ENCODE measurements at places on chromosomes 1 and 21.

- DNase-seq = no peak
These were observed 52.5 kb upstream of the RIPK4 start for GRCh38 chr21:41819236-41819855.

DNA sequence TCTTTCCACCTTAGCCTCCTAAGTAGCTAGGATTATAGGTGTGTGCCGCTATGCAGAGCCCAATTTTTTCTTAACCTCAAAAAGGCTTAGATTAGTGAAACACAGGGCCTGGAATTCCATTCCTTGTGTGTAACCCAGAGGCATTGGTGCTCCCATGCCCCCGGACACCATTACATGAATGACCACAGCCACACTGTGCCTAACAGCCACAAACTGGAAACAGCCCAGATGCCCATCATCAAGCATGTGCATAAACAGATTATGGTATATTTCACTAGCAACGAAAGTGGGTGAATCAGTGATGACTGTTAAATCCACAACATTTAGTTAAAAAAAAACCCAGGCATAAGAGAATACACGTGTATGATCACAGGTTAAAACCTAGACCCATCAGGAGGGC is 24.4 kb downstream of the ADAM30 start:
- DNase-seq = no peak

GRCh38 chr21:28066076-28066475 is 926.6 kb downstream of the LTN1 start:
- DNase-seq = no peak

GRCh38 chr1:243409284-243409683 is 153.4 kb downstream of the SDCCAG8 start:
- DNase-seq = no peak

- DNase-seq = no peak
These were observed 12.0 kb upstream of the PRELP start for GRCh38 chr1:203463469-203464062.

- no peak for DNase-seq
These were observed 12.8 kb upstream of the CYP2J2 start for GRCh38 chr1:59939393-59939792.

- no peak for DNase-seq
These were observed 15.6 kb upstream of the ZNF669 start for GRCh38 chr1:247119600-247120407.

GRCh38 chr1:79122521-79122920 is 116.0 kb upstream of the ADGRL4 start:
- DNase-seq = no peak

DNA sequence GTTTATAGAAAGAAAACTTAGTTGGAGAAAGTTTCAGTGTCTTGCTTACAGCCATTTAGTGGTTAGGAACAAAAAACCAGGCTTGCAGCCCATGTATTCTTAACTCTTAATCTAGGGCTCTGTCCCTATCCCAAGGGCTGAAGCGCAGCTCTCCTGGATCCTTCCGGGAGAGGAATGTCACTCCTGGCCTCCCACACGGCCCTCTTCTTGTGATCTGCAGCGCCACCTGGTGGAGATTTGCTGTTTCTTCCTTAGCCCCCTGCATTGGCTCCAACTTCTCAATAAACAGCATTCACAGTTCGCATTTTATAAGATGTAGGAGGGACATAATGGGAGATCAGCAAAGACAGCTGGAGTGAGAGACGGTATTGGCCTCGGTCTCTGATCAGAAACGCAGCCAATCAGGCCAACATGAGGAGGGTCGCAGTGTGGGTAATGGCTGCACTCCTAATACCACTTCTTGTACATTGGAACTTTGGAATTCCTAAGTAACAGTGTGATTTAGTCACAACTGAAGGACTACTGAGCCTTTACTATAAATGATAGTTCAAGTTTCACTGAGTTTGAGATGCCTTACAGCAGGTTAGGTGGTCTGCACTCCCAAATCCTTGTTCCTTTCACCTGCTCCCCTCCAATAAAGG is 283.4 kb downstream of the ASTN1 start:
- DNase-seq = peak; percentile 88

- no peak for DNase-seq
These were observed 48.1 kb downstream of the ABCG1 start for GRCh38 chr21:42266971-42267556.

DNA sequence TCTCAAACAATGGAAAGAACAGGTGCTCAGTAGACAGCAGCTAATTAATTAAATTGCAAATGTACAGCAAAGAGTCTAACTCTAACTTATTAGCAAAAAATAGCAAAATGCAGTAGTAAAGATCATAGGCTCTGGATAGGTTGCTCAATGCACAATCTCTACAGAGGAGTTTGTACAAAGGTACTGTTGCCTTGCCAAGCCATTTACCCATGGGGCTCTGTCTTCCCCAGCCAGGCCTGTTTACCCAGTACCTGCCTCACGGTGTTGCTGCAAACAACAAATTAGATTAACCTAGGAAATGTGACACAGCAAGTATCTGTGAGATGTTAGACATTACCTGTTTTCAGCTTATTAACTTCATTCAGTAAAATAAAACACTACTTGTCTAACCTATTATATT is 222.0 kb downstream of the DENND1B start:
- DNase-seq = no peak

GRCh38 chr1:39845569-39846566 is 37.4 kb downstream of the TRIT1 start:
- DNase-seq = peak; percentile 46

- DNase-seq = no peak
These were observed 392.5 kb upstream of the PTBP2 start for GRCh38 chr1:96329121-96329520.

GRCh38 chr1:228416217-228416933 is at the start of gene TRIM17:
TRIM17 (minus strand) TSS chr1:228416861; CDS start chr1:228415072, 1,789 bp downstream.
- no peak for DNase-seq

DNA sequence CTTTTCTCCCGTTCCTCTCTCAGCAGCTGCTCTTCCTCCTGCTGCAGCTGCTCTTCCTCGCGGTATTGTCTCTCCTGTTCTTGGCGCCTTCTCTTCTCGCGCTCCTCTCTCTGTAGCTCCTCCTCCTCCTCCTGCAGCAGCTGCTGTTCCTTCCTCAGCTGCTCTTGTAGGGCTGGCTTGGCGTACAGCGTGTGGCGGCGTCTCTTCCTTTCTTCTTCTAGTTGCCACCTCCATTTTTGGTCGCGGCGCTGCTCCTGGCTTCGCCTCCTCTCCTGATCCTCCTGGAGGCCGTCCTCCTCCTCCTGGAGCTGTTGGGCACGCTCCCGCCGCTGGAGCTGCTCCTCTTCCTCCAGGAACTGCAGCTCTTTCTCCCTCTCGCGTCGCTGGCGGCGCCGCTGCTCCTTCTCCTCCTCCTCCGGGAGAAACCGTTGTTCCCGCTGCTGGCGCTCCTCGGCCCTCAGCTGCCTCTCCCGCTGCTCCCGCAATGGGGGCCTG is 4.8 kb downstream of the TCHH start:
- DNase-seq = peak; percentile 53

GRCh38 chr1:239126884-239127283 is 259.5 kb upstream of the CHRM3 start:
- DNase-seq = no peak

- DNase-seq = no peak
These were observed 813 bp upstream of the SFT2D2 start for GRCh38 chr1:168224991-168225390.

GRCh38 chr1:98059620-98060019 is 138.8 kb upstream of the DPYD start:
- DNase-seq = no peak

DNA sequence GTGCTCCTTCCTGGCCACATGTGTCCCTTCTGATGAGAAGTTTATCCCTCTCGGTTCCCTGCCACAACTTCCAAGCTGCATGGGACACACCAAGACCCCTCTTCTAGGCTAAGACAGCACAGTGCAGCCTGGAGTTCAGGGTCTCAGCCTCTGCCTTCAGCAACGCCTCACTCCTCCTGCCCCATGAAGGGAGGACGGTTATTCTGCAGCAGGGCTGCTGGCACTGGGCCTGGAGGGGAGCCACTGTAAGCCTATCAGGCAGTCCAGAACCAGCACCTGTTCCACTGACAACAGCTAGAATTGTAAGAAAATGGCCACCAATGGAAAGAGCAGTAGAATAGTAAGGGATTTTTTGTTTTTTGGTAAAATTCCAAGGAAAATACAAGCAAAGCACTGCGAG is 72.3 kb downstream of the GALNT2 start:
- no peak for DNase-seq

DNA sequence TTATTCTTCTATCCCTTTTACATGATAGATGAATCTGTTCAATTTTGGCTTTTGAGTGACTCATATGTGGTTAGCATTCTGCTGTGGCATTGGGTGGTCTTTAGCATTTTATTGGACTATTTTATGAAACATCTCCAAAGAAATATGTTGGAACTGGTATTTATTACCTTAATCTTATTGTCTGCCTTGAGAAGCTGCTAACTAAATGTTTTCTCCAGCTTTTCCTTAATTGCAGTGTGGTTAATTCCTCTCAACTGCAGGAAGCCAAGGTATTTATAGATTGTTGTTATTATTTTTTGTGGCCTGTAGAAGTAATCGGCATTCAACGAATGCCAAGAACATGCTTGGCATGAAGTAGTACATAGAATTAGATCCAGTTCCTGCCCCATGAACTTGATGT is 64.1 kb downstream of the NOS1AP start:
- no peak for DNase-seq

DNA sequence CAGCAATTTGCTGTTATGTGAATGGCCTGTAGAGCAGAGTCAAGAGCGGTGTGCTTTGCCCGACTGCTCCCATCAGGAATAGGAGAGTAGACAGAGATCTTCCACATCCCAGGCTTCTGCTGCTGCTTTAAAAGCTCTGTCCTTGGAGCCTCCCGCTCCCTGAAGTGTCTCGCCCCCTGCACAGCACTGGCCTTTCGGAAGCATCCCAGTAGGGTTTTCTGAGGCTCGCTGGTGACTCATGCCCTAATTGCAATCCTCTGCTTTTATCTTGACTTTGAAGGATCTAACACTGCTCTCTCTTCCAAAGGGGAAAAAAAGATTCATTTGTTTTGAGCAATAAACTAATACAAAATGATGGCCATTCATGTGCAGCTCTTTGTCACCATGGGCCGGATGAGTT is 13.3 kb upstream of the CD101 start:
- DNase-seq = no peak

- DNase-seq = peak; percentile 55
These were observed 655 bp downstream of the USF1 start for GRCh38 chr1:161044908-161045735.

- DNase-seq = no peak
These were observed 268.1 kb downstream of the GRIK1 start for GRCh38 chr21:29671728-29672127.

- peak; percentile 64 for DNase-seq
These were observed 259.1 kb upstream of the POU3F1 start for GRCh38 chr1:38305666-38306065.

DNA sequence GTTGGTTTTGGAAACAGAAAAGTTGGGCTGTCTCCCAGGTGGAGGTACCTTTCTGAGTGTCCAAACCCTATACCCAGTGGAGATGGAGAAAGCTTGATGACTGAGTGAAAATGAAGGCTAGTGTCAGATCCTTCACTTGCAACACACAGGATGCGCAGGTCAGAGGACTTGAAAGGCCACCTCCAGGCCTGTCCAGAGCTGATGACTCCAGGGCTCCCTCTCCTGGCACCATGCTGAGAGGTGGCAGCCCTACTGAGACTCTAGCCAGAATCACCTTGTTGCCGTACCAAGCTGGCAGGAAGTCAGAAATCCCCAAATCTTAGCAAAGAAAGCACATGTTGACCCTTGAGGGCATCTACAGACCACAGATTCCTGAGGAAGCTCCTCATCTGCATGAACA is 16.4 kb downstream of the KNCN start:
- peak; percentile 77 for DNase-seq

DNA sequence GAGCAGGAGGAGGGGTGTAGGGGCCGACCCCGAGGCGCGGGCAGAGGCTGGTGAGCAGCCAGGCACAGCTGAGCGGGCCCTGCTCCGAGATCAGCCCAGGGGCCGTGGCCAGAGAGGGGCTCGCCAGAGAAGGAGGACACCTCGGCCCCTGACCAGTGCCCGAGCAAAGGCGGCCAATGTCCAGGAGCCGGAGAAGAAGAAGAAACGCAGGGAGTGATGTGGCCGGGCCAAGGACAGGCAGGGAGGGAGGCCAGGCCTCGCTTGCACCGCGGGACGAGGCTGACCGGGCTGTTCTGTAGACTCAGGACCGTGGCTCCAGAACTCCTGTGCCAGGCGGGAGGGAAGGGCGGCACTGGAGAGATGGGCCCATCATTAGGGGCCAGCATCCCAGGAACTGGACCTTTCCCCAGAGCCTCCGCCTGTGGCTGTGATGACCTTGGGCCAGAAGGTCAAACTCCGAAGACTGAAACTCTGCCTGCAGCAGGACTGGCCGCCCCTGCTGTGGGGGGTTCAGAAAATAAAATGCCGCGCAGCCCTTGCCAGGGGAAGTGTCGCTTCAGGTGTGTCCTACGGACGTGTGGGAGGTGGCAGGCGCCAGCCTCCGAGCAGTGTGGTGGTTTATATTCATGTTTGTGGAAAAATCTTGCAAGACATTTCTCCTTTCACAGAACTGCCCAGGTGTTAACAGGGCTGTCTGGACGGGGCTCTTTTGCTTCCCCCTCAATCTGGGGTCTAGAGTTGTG is 14.4 kb downstream of the RRP1 start:
- no peak for DNase-seq

DNA sequence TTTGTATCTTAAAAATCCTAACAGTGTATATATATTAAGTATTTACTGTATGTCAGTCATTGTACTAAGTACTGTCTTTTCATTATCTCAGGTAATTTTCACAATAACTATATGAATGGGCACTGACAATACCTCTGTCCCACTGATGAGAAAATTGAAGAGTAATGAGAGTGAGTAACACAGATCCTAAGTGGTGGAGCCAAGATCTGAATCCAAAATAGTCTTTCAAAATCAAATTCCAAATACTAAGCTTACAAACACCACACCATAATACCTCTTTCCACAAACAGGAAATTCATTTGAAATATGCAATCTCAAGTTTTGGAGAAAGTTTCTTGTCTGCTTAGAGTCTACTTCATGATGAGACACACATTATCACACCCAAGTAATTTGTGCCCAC is 105.9 kb upstream of the EDEM3 start:
- no peak for DNase-seq

DNA sequence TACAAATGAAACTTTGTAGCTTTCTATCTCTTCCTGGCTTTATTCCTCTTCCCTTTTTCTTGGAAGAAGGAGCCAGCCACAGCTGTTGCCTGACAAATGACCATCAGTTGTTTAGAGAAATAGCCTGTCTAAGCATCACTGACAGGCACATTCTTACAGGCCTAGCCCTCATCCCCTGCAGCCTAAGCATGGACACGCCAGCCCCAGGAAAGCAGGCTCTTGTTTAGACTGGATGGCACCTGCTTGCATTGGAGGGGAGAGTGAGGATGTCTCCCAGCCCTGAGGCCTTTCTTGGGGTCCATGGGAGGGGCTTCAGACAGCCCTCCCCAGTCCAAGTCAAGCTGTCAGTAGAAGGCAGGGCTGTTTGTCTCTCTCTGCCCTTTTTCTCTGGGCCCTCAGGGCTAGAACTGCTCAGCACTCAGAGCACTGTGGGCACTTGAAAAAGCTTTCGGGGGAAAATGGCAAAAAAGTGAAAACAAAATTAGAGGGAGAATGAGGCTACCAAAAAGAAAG is 282.5 kb upstream of the PLXNA2 start:
- no peak for DNase-seq
